ENCODE measurements at places on chromosomes 12 and 14.

DNA sequence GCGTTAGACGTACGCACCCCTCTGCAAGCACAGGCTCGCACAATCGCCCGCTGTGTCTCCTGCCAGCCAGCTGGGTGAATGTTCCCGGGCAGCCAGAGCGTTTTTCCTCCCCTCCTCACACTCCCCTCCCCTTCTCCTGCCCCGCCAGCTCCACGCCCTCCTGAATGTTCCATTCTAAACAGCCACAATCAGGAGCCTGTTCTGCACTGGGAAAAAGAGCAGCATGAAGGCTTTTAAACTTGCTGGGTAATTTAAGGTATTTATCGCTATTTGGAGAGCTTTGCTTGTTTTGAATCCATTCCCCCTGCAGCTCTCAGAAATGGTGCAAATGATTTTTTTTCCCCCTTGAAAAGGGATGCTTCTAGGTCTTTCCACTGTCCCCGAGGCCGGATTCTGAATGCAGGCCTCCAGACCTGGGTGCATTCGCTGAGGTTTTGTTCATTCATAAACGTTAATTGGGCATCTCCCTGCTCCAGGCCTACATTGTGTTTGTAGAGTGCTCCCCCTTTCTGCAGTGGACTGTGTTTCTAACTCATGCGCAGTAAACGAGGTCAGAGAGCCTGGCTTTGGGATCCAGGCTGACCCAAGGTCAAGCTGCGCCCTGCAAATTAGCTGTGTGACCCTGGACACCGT is 212.5 kb downstream of the CHST11 start:
- DNase-seq = peak; percentile 79

GRCh38 chr12:6088921-6089747 is 35.3 kb downstream of the VWF start:
- peak; percentile 42 for DNase-seq

- DNase-seq = no peak
These were observed 24.4 kb downstream of the RCOR1 start for GRCh38 chr14:102616799-102617198.

DNA sequence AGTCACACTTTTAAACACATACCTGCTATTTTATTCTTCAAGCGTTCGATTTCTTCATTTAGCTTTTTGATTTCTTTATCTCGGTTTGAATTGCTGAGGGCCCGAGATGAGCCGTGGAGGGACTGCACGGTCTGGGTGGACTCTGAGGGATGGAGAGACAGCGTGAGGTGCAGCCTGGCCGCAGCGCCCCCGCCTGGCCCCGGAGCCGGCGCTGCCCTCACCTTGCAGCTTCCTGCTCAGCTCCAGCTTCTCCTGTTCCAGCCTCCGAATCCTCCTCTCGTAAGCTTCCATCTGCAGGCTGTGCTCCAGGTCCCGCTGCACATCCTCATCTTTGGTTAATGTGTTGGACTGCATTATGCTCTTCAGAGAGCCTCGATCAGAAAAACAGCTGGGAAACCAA is 53.2 kb downstream of the AMN start:
- no peak for DNase-seq

DNA sequence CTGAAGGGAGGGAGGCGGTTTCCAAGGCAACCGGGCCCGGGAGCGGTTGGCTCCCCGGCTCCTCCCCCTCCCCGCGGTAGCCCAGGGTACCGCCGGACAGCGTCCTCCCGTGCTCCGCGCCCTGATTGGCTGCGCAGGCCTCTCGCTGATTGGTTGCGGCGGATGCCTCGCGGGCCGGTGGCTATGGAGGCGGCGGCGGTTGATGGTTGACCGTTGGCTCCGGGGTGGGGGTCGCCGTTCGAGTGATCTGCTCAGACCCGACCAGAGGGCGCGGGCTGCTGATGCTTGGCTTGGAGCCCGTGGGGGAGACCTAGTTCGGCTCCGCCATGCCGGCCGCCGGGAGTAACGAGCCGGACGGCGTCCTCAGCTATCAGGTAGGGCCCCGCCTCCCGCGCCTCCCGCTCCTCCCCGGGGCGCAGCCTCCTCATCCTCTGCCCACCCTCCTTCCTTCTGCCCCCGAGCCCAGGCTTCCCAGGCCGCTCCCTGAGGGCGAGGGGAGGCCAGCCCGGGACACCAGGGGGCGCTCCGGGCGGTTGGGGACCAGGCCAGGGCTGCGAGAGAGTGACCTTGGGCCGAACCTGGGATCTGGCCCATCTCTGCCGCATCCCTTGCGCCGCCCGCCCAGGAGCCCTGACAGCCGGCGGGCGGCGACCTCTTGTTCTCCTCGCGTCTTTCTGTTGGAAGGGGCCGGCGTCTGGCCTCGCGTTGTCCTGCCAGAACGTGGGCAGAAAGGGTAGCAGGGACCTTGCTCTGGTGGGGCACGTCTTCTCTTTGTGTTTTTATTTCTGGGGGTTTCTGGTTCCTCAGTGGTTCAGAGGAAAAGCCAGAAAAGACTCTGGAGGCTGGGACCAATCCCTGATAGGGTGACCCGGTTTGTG is at the start of gene SLC4A8:
TSS of gene SLC4A8 (plus strand) at position 170 of the 878 bp plus-strand sequence. CDS start at position 327, 157 bp downstream.
- DNase-seq = peak; percentile 90

GRCh38 chr14:77037215-77037937 is 8.9 kb upstream of the IRF2BPL start:
- no peak for DNase-seq

DNA sequence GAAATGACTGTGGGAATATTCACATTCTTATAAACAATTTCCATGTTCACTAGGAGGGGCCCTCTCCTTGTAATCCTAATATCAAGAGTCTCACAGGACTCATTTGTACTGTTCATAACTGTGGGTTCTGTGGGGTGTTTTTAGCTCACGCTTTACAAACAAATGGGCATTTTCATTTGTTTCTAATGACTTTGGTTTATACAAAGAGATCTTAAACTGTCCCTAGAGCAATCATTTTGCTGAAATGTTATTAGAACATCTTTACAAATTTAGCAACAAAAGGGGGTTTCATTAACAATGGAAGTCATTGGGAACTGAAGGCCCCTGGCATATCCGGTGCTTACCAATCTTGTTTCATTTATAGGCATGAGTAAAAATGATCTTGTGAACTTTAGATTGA is 370.5 kb downstream of the TRHDE start:
- DNase-seq = no peak

DNA sequence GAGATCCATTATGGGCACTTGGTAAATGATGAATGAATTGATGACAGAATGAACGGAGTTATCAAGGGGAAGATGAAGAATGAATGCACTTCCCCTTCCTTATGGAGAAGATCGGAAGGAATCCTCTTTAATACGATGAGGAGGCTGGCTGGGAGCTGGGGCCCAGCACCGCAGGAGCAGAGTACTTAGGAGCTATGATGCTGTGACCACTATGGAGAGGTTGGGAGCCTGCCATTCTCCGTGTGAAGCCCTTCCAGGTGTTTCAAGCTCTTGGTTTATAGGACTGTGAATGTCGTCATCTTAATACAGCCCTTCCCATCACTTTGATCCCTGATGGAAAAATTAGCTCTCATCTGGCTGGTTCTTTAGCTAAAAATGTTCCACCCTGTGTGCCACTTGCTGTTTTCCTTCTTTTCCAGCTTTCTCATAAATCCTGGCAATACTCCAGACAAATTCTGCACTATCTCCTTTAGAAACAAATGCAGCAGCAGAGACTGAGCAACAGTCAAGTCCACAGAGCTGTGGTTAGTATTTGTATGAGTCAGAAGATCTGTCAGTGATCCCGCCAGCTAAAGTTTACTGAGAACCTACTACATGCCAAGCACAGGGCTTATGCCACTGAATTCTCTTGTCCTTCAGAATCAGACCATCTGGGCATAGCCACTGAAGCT is 263.1 kb upstream of the CRY1 start:
- DNase-seq = no peak

DNA sequence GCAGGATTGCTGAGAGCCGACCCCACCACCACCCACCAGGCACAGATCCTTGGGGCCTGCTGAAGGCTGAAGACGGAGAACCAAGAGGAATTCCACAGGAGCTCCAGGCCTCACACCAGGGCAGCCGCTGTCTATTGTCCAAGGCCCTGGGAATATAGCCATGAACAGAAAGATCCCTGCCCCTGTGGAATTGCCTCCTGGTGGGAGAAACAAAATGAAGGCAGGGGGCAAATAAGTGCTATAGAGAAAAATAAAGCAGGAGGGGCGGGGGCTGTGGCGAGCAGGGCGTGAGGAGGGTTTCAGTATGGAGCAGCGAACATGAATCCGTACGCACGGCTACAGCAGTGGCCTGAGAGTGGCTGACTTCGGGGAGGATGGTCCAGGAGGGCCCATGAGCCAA is 96.1 kb downstream of the EML1 start:
- no peak for DNase-seq

- no peak for DNase-seq
These were observed 93.7 kb downstream of the SAMD4A start for GRCh38 chr14:54660604-54661111.

- DNase-seq = no peak
These were observed 3.4 kb downstream of the JAG2 start for GRCh38 chr14:105165134-105165704.

DNA sequence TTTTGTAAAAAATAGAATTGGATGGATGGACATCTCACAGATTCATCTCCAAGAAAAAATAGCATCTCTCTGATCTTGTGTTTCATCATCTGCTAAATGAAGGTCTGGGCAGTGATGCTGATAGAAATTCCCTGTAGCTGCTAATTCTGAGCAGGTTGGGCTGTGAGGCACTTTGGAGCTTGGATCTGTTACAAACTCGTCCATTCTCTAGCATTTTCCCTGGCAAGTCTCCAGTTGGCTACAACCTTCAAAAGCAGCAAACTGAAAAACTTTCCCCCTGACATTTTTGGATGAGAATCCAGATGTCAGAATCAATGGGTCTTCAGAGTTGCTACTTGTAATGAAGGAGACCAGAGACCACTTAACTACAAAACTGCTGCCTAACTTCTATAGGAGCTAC is 72.7 kb downstream of the TPH2 start:
- DNase-seq = no peak

GRCh38 chr14:104981699-104982541 is 3.7 kb upstream of the CLBA1 start:
- DNase-seq = no peak

- DNase-seq = peak; percentile 90
These were observed 2.2 kb downstream of the CDK2AP1 start for GRCh38 chr12:123269395-123269892.

DNA sequence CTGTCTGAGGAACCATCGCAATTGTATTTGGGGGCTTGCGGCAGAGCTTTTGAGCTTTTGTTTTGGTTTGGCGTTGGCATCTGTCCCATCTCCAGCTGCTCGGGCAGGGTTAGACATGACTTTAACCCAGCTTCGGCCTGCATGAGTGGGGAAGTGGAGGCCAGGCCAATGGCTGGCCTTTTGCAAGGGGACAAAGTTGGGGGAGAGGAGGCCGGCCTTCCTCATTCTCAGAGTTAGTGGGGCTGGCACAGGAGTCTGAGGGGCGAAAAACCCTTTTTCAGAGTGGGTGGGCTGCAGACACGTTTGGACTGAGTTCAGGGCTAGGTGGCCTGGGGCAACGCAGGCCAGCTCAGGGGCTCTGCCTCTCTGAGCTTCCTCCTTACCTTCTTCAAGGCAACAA is 5.2 kb downstream of the KRT82 start:
- no peak for DNase-seq

GRCh38 chr14:32224737-32225377 is 21.8 kb upstream of the RNU6-8 start:
- DNase-seq = no peak

DNA sequence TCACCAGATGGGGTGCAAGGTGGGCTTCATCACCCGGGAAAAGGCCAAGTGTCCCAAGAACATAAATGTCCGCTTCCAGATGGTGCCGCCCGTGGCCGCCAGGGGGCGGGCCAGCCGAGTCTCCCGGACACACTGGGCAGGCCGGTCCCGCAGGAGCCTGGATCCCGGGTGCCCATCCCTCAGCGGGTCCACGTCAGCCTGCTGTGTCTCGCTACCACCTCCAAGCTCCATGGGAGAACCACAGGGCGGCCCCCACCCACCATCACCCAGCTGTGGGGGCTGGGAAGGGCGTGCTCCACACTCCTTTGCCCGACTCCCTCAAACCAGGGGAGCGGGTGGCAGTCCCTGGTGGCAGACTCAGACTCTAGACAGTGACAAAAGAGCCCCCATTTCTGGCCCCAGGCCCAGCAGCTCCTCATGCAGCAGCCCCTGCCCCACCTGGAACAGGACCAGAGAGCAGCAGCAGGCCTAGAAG is 22.0 kb upstream of the NUDT14 start:
- DNase-seq = peak; percentile 82
